Activated CD4-positive, alpha-beta T cell treated with anti-CD3 and anti-CD28 coated beads, Interleukin-2, amount 10 ng/mL, durations not matched to agents 7 days and 5 days (primary cell): ENCODE measurements at places on chromosomes 13 and 19. TPM values are rescaled to one million over a fixed set of nuclear protein-coding genes. Genes with fewer than 3 reads are reported as not detected.

The F10 gene
- not detected for total RNA-seq

The SYNE4 gene
- total RNA-seq = 2.4 TPM

The PALM gene
- total RNA-seq = not detected

The RFXAP gene
- total RNA-seq = 13.8 TPM

The FPR1 gene
- not detected for total RNA-seq

The SLC7A1 gene
- total RNA-seq = 77.5 TPM

The WDR88 gene
- total RNA-seq = not detected

The ADGRE1 gene
- 1.5 TPM for total RNA-seq

The PEAK3 gene
- total RNA-seq = 0.25 TPM

The ATP11A gene
- 63.1 TPM for total RNA-seq

The TTC9B gene
- not detected for total RNA-seq

The IZUMO4 gene
- total RNA-seq = 9.9 TPM

The CYP4F12 gene
- total RNA-seq = not detected

The VMAC gene
- total RNA-seq = 11.8 TPM

The ADAMTS10 gene
- 10.6 TPM for total RNA-seq

The TBC1D4 gene
- total RNA-seq = 27.2 TPM

The ZNF439 gene
- 8.3 TPM for total RNA-seq

The OR4F17 gene
- total RNA-seq = not detected

The TPGS1 gene
- 27.1 TPM for total RNA-seq

The WASF3 gene
- 0.12 TPM for total RNA-seq

The GAPDHS gene
- not detected for total RNA-seq

The CGB5 gene
- not detected for total RNA-seq

The SYMPK gene
- 91.0 TPM for total RNA-seq

The PSG6 gene
- not detected for total RNA-seq

The SIGLEC11 gene
- total RNA-seq = not detected
